ENCODE measurements at places on chromosomes 16 and 17.

DNA sequence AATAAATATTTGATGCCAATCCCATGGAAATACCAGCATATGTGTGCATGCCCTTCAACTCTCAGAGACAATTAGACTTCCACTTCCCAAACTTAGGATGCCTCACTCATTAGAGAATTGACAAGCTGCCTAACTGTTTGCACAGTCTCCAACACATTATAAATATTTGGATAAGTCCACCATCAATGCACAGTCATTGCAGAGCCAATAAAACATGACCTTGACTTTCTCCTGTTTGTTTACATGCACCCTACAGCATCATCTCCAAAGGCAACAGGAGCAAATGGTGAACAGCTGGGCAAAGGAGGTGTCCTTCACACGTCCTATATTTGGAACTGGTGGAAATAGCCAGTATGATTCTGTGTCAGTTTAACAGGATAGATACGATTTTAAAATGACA lies 804.4 kb upstream of the RBFOX1 start:
- no peak for DNase-seq

- no peak for DNase-seq
Observed at GRCh38 chr16:22027633-22028032, 19.7 kb downstream of the MOSMO start.

- no peak for DNase-seq
Observed at GRCh38 chr17:76736349-76737081, 616 bp downstream of the SRSF2 start.

- DNase-seq, result no peak
Observed at GRCh38 chr16:19850131-19850817, 34.4 kb downstream of the GPRC5B start.

Data from omental fat pad (tissue), 4 donors.